ENCODE measurements at places on chromosomes 3 and 15.

DNA sequence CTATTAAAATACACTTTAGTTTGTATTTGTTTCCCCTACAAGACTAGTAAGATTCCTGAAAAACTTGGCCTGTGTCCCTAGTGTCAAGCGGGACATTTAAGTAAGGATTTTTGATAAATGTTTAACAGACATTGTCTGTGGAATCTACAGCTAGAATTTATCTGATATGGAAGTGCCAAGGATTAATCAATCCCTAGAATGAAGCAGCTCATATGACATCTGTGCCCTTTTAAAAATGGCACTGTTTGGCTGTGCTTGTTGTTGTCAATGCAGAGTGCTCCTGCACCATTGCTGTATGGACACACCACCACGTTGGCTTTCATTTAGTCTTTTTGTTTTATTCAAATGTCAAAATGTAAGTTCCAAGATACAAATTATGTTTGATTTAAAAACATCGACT, 14.3 kb upstream of the PDCD7 start:
- no peak for DNase-seq

GRCh38 chr15:70031261-70031660, 66.5 kb downstream of the TLE3 start:
- no peak for DNase-seq

GRCh38 chr3:49470714-49471420, 800 bp downstream of the DAG1 start:
- no peak for DNase-seq

GRCh38 chr3:178084938-178085816, 451.1 kb upstream of the KCNMB2 start:
- no peak for DNase-seq

DNA sequence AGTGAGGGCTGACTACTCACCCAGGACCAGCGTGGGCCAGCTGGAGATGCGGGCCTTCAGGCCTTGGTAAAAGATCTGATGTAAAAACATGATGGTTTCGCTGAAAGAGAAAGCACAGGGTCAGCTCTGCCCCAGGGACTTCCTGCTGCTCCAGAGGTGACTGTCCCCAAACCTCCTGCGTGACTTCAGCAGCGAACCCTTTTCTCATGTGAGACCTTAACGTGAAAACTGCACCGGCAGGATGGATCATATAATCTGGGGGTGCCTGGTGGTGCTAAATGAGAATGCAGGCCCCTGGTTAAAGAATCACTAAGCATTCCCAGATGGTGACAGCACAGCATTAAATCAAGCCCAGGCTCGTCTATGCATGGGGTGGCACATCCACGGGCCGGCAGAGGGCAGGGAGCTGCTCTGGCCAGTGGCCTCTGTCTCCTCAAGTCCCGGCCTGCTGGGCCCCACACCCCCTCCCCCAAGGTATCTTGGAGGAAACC, 55.4 kb downstream of the RASGRF1 start:
- no peak for DNase-seq

DNA sequence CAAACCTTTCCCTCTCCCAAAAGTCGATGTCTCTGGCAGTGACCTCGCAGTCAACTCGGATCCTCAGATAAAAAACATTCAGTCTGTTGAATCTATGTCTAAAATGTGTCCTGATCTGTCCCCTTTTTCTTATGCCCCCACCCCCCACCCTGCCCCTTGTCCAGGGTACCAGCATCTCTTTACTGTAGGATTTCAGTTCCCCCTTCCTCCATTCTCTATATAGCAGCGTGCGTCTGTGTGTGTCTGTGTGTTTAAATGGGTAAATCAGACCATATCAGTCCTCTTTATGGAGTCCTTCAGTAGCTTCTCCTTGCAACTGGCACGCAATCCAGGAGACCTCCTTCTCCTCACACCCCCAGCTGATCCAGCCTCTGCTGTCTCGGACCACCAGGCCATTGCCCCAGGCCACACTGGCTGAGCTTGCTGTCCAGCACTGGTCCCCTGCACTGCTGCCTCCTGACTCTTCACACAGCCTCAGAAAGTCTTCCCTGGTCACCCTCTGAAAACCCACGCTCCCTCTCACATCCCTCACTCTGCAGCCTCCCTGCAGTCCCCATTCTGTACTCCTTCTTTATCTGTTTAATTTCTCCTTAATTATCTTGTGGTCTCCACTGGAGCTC, 1.5 kb downstream of the LRRK1 start:
- DNase-seq: no peak

GRCh38 chr15:69463182-69463756, 10.7 kb downstream of the RPLP1 start:
- no peak for DNase-seq

DNA sequence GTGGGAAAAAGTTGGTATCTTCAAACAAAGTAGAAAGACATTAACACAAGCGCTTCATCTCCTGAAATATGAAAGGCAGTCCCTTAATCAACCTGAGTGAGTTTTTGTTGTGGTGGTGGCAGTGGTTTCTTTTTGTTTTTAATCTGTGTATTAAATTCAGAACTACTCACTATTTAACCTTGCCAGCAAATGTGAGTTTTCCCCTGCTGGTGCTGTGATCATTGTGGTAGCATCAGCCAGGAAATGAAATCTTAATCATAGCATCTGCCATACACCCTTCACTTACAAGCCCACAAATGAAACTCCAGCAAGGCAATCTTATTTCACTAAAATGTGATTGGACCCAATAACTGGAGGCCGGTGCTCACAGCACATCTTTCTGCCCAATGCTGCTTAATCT, 229.7 kb downstream of the SHOX2 start:
- DNase-seq: no peak

- DNase-seq: no peak
Observed at GRCh38 chr3:45182915-45183871, 37.0 kb upstream of the CDCP1 start.

GRCh38 chr3:185968168-185968567, 30.4 kb upstream of the TRA2B start:
- DNase-seq: no peak

DNA sequence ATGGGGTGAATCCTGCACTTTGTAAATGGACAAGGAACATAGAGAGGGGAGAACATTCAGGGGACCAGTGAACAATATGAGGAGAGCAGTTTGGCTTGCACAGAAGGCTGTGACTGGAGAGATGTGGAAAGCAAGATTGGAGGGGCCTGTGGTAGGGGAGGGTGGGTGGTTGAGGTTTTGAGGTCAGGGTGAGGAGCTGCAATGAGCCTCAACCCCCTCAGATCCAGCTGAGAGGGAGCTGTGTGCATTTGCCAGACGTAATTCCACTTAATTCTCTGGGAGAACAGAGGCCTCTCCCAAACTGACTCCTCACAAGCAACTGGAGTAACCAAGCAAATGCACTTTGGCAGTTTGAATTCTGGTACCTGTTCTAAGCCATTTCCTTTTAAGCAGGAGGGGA, 253.1 kb upstream of the TRIM42 start:
- no peak for DNase-seq

DNA sequence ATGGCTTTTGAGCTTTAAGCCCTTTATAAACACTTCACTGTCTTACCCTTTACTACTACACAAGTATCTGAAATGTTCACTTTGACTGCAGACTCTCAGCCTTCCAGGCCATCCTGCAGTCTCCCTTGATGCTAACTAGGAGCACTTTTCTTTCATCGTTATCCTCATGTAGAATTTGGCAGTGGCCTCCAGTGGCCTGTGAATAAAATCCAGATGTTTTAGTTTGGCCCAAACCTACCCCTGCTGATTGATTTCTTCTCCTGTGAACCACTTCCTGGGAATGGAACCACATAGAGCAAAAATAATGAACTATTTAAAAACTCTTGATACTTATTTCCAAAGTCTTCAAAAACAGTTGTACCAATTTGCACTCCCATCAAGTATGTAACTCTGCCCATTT, 271.9 kb downstream of the FEZF2 start:
- DNase-seq: no peak

DNA sequence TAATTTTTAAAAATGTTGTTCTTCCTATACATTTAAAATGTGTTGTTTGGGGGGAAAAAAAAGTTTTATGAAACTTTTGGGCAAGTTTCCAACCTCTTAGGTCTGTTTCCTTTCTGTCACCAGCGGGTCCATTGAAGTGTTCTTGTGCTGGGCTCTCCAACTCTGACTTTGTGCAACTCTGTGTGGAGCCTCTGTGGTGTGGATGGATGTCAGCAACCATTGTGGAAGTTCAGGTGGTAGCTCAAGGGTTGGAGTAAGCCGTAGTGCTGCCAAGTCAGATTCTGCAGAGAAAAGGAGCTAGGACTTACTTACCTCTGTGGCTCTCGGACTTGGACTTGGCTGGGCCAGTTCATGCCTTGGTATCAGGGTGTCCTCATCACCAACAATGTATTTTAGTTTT, 22.4 kb downstream of the ARID3B start:
- no peak for DNase-seq

- DNase-seq: no peak
Observed at GRCh38 chr3:157755233-157755632, 252.0 kb upstream of the VEPH1 start.

Data from NCI-H1048 (cell line).